ENCODE measurements at places on chromosomes 16 and 17.

DNA sequence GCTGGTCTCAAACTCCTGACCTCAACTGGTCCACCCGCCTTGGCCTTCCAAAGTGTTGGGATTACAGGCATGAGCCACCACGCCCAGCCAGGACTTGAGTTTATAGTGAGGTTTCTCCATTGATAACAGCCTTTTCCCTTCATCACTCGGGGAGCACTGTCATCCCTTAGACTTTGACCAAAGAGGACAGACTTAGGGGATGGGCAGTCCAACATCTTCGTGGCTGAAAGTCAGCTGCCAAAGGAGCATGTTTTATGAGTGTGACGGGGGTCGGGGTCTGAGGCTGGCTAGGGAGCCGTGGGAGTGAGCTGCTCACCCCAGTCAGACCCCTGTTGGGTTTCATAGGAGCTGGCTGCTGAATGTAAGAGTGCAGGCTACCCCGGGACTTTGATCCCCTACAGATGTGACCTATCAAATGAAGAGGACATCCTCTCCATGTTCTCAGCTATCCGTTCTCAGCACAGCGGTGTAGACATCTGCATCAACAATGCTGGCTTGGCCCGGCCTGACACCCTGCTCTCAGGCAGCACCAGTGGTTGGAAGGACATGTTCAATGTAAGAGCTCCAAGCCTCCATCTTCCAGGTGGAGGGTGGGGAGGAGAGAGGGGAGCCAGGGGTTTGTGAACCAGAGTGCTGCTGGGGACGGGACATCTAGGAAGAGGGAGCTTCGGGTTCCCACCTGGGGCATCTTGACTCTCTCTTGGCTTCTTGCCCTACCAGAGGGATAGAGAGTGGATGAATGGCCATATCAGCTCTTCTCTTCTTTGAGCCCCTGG lies 3.1 kb downstream of the DHRS11 start:
- no peak for DNase-seq

DNA sequence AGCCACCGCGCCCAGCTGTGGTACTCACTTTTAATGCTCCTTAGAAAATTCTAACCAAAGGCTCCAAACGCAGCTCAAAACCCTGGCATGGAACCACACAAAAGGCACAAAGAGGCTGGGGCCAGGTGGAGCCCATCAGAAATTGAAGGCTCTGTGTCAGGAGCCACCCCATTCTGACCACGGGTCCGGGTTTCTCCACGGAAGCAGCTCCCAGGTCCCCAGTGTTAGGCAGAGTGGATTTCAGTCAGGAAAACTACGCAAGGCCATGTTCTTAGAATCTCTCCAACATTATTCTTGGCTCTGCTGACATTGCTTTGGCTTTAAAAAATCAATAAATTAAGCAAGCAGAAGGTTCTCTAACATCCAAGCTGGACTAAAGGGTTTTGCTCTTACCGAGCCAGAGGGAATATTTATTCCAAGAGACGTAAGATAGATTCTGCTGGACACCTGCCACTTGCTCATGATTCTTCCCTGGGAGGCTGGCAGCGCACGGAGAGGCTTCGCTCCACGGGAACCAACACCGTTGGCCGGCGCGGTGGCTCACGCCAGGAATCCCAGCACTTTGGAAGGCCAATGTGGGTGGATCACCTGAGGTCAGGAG lies 93.5 kb downstream of the NXN start:
- DNase-seq: no peak

- no peak for DNase-seq
Measured at GRCh38 chr16:85546585-85547447, 66.3 kb upstream of the GSE1 start.

- DNase-seq: no peak
Measured at GRCh38 chr16:369866-370436, 387 bp downstream of the MRPL28 start.

- no peak for DNase-seq
Measured at GRCh38 chr17:43669971-43670644, 8.4 kb upstream of the MEOX1 start.

- no peak for DNase-seq
Measured at GRCh38 chr17:51707216-51707615, 446.9 kb downstream of the UTP18 start.

Measured in GM12891 (cell line).